ENCODE measurements at places on chromosomes 6 and 20.

GRCh38 chr6:160424256-160424655, 76.1 kb downstream of the SLC22A3 start:
- H3K36me3 ChIP-seq, result no peaks in the 10 kb centered on the region
- H3K27ac ChIP-seq, result no peak overlapping the region
- DNase-seq, result no peak
- no peak overlapping the region for H3K4me3 ChIP-seq
- H3K27me3 ChIP-seq, result no peaks in the 10 kb centered on the region

GRCh38 chr20:61315319-61315718, 63.3 kb downstream of the CDH4 start:
- no peak for DNase-seq
- H3K27ac ChIP-seq, result no peak overlapping the region
- no peak overlapping the region for H3K4me3 ChIP-seq
- H3K27me3 ChIP-seq, result no peaks in the 10 kb centered on the region

GRCh38 chr20:41497186-41497895, 120.8 kb downstream of the CHD6 start:
- no peak overlapping the region for H3K27ac ChIP-seq
- H3K4me3 ChIP-seq, result no peak overlapping the region
- DNase-seq, result no peak
- no peaks in the 10 kb centered on the region for H3K4me1 ChIP-seq
- no peaks in the 10 kb centered on the region for H3K27me3 ChIP-seq

DNA sequence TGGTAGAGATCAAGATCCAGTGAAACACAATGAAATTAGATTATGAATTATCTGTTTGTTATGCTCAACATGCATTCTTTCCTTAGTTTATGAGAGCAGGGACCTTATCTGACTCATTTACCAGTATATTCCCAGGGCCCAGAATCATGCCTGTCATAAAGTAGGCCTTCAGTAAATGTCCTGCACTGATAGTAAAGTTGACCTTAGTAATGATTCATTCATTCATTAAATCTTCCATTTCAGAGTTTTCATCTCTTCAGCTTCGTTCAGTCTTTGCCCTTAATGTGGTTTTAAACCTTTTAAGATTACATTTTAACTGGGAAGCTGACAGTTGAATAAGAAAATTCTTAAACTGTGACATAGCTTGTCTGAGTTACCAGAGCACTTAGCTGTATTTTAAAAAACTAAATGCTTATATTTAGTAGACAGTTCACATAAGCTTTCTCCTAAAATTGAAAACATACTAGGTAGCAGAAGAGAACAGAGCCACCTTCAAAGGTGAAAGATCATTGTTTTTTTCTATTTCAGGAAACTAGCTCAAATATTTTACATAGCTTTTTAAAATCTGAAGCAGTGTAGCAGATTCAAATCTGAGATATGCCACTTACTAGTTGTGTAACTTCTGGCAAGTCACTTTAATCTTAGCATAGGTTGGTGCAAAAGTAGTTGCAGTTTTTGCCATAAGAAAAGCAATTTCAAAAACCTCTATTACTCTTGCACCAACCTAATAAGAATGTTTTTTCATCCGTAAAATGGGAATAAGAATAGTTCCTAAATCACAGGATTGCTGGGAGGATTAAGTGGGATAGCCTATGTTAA, 41.4 kb downstream of the MCM8 start:
- H3K4me3 ChIP-seq, result no peak overlapping the region
- no peaks in the 10 kb centered on the region for H3K27me3 ChIP-seq
- no peak for DNase-seq
- H3K4me1 ChIP-seq, result no peaks in the 10 kb centered on the region
- peaks cover 16% of the 10 kb centered on the region for H3K36me3 ChIP-seq

DNA sequence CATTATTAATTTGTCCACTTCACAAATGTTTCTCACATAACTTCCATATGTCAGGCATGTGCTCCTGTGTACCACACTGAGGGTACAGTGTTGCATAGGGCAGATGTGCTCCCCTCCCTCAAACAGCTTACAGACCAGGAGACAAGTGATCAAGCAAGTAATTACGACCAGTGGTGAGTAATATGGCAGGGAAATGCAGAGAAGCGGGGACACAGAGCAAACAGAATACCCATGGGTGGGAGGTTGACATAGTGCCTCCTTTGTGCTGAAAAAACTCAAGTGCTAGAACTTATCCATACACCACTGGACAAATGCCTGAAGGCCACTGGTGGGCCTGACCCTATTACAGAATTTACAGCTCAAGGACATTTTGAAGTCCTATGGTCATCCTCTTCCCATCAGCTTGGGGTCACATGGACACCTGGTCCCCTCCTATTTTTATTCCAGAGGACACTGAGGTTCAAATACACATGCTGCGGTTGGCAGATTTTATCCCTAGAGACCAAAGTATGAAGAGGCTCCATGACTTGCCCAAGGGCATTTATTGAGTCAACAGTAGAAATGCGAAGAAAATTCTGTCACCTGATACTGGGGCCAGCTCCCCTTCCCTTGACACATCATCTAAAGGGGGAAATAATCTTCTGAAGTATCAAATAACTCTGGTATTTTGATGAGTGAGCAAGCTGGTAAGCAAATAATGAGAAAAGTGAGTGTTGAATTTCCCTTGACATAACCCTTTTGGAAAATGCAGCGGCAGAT, 116.6 kb downstream of the QRSL1 start:
- H3K36me3 ChIP-seq, result no peaks in the 10 kb centered on the region
- H3K27ac ChIP-seq, result no peak overlapping the region
- DNase-seq, result peak; percentile 31
- H3K4me1 ChIP-seq, result no peaks in the 10 kb centered on the region
- H3K27me3 ChIP-seq, result peaks cover 6% of the 10 kb centered on the region

DNA sequence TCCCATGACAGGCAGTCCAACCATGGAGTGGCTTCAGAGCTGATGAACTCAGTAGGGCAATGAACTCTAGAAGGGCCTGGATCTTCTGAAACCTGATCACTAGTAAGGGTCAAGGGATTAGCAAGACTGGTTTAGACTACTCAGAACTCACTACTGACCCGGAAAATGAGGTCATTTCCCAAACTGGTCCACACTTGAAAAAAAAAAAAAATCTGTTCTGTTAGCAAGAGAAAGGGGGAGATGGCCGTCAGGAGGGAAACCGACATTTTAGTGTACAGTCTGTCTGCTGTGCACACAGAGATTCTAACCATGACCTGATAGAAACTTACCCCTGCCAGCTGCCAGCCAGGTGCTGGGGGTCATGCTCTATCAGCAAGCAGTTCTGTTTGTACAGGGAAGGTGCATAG, 262.4 kb upstream of the AGPAT4 start:
- no peaks in the 10 kb centered on the region for H3K27me3 ChIP-seq
- H3K4me1 ChIP-seq, result no peaks in the 10 kb centered on the region
- no peak for DNase-seq
- H3K36me3 ChIP-seq, result no peaks in the 10 kb centered on the region

DNA sequence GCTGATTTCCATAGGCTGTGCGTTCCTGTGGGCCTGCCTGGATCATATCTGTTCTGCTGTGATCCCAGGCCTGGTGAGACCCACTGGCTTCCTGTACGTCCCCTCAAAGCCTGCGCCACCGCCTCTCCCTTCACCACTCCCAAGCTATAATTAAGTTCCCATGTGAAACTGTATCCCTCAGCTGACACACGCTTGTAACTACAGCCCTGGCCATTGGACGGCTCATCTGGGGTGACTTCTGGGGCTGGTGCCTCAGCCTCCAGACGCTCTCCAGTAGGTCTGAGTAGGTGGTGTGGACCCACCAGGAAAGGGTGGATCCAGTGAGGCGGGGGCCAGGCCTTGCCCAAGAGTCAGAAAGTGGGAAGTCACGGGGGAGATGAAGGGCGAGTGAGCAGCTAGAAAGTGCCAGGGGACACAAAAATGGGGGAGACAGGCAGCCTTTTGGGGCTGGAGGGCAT, 21.0 kb downstream of the PPARD start:
- peaks cover 9% of the 10 kb centered on the region for H3K4me1 ChIP-seq
- H3K36me3 ChIP-seq, result no peaks in the 10 kb centered on the region
- no peak overlapping the region for H3K4me3 ChIP-seq

DNA sequence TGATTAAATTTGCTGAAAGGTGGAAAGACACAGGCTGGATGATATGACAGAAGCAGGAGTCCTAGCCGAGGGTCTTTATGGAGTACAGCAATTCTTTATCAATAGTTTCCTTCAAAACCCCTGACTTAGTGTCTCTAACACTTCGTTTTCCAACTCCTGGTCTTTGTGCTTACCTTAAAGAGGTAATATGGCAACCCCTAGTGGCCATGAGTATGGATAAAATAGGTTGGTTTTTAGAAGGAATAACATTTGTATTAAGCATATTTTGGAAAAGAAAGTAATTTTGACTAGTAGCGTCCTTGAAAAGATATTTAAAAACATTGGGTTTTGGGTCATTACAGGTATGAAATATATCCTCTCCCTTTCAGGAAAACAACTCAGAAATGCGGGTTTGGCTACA, 51.9 kb downstream of the VGLL2 start:
- no peaks in the 10 kb centered on the region for H3K4me1 ChIP-seq
- H3K27ac ChIP-seq, result no peak overlapping the region
- no peak overlapping the region for H3K4me3 ChIP-seq
- H3K36me3 ChIP-seq, result no peaks in the 10 kb centered on the region

Data from ascending aorta (tissue), 2 donors.